ENCODE measurements at places on chromosomes 1 and 21. TPM values are rescaled to one million over a fixed set of nuclear protein-coding genes. Genes with fewer than 3 reads are reported as not detected.
A peak's percentile ranks its signal among the peaks of the same experiment; 100 is the strongest.

- no peaks in the 10 kb centered on the region for H3K27me3 ChIP-seq
- no peaks in the 10 kb centered on the region for H3K36me3 ChIP-seq
- no peak overlapping the region for H3K4me3 ChIP-seq
- no peak for DNase-seq
- H3K4me1 ChIP-seq = no peaks in the 10 kb centered on the region
Observed at GRCh38 chr1:56933606-56934005, 32.2 kb downstream of the C8B start.

The RPS6KA1 gene
- polyA plus RNA-seq = 4.3 TPM

The OR2L2 gene
- polyA plus RNA-seq = not detected

- no peaks in the 10 kb centered on the region for H3K27me3 ChIP-seq
- no peak overlapping the region for H3K4me3 ChIP-seq
- peaks cover 56% of the 10 kb centered on the region for H3K4me1 ChIP-seq
- no peak for DNase-seq
- H3K27ac ChIP-seq = no peak overlapping the region
Observed at GRCh38 chr1:232968391-232968790, 18.0 kb downstream of the NTPCR start.

The THEM4 gene
- 13.9 TPM for polyA plus RNA-seq

The SMPDL3B gene
- polyA plus RNA-seq = 0.04 TPM

The OR6K3 gene
- polyA plus RNA-seq = not detected

The OR11L1 gene
- polyA plus RNA-seq = not detected

DNA sequence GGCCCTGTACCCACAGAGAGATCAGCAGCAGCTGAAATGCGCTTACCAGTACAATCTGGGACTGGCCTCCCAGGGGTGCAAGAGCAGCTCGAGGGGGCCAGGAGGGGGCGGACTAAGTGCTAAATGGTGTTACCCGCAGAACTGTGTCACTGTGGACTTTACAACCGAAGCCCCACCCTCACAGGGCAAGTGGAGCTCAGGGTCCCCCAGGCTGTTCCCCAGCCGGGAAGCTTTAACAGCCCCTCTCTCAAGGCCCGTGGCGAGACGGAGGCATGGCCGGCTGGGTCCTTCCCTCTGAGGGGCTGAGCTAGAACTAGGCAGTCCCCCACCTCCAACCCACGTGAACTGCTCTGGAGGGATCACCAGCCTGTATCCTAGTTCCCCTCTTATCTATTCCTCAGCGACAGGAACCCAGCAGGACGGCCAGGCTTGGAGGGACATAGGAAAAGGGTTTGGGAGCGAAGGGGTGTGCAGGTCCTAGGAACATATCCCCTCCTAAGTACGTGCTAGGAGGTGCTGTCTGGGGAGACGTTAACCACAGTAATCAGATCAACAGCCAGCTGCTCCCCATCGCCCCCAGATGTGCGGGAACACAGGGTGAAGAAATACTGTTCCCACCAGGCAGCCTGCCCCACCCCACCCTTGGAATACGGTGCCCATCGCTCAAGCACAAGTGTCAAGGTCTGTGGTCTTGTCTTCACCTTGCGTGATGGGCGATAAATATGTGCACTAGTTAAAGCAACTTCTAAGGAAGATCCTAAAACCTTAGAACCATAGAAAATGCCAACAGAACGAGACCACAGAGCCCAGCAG is 24.4 kb downstream of the ZBTB17 start:
- peaks cover 77% of the 10 kb centered on the region for H3K4me1 ChIP-seq
- H3K27ac ChIP-seq = peak overlapping the region; percentile 94
- DNase-seq = no peak
- H3K36me3 ChIP-seq = peaks cover 19% of the 10 kb centered on the region
- H3K4me3 ChIP-seq = no peak overlapping the region

DNA sequence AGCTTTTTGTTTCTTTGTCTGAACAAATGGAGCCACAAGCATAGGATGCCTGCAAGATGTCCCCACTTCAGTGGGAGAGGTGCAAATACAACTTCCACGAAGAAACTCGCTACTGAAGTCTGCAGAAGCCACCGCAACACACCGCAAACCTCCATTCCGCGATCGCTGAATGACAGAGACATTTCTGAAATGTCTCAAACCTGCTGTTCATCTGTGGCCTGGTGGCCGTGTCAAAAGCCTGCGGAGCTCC is 1.0 kb downstream of the TP53BP2 start:
- DNase-seq = no peak
- peak overlapping the region; percentile 90 for H3K4me3 ChIP-seq
- H3K4me1 ChIP-seq = peaks cover 53% of the 10 kb centered on the region
- H3K27ac ChIP-seq = no peak overlapping the region

The CDCA8 gene
- polyA plus RNA-seq = 0.29 TPM

DNA sequence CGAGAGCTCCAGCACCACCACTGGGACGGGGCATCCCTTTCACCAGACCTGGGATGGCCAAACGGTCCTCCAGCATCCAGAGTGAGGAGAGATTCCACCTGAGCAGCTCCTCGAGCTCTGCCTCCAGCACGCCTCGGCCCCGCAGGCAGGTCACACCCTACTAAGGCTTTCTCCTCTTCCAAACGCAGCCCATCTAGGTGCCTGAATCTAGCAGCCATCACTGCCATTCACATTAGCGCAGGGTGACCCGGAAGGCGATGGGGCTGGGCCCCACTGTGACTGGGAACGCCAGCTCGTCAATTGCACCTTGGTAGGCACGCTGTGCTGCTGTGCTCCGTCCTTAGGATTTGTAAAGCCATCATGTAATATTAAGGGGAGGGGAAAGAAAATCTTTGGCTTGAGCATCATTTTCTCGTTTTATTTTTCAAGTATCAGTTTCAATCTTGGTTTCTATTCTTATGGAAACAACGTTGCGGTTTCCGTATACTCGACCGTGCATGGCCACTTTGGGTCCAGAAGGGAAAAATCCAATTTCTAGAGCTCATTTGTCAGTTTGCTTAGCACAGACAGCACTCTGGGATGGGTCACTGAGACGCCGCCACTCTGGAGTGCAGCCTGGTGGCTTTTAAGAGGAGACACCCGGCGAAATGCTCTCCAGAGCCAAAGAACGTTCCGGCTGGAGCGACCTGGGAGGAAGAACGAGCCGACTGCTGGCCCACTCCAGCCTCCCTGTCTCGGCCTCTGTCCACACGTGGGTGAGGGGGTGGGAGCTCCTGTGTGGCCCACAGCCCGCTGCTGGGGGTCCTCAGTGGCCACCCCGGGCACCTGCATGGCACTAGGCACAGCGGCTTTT is 173.6 kb downstream of the PRDM16 start:
- no peak overlapping the region for H3K4me3 ChIP-seq
- no peak for DNase-seq
- no peaks in the 10 kb centered on the region for H3K36me3 ChIP-seq
- no peaks in the 10 kb centered on the region for H3K4me1 ChIP-seq

DNA sequence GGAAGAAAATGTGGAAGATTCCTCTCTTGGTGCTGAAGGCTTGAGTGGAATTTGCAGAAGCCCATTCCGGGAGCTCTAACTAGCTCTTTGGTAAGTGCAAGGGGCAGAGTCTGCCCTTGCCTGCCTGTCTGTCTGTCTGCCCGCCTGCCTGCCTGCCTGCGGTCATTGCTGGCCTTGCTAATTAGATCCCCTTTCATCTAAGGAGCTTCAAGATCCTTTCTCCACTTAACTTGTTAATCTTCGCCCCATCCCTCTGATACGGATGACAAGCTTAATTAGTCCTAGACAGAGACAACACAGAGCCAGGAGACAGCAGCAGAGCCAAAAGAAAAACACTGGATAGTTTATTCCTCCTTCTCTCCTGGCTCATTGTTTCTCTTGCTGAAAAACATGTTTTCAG is 80.2 kb upstream of the GADD45A start:
- no peaks in the 10 kb centered on the region for H3K36me3 ChIP-seq
- no peaks in the 10 kb centered on the region for H3K27me3 ChIP-seq
- no peak for DNase-seq
- H3K4me3 ChIP-seq = no peak overlapping the region
- H3K4me1 ChIP-seq = no peaks in the 10 kb centered on the region

The LRRC42 gene
- polyA plus RNA-seq = 13.2 TPM

The TCHHL1 gene
- not detected for polyA plus RNA-seq

GRCh38 chr1:35047188-35047858 is 15.6 kb upstream of the ZMYM6 start:
- DNase-seq = no peak
- H3K36me3 ChIP-seq = no peaks in the 10 kb centered on the region
- H3K4me3 ChIP-seq = no peak overlapping the region
- H3K4me1 ChIP-seq = no peaks in the 10 kb centered on the region

The ANGPTL1 gene
- polyA plus RNA-seq = 20.1 TPM

Measured in heart right ventricle (tissue), 16 donors.